ENCODE measurements at places on chromosomes 2 and 18.

GRCh38 chr2:28895189-28895893, 874 bp downstream of the WDR43 start:
- peak; percentile 14 for DNase-seq

GRCh38 chr2:230012267-230012884, 56.3 kb downstream of the SLC16A14 start:
- DNase-seq, result no peak

DNA sequence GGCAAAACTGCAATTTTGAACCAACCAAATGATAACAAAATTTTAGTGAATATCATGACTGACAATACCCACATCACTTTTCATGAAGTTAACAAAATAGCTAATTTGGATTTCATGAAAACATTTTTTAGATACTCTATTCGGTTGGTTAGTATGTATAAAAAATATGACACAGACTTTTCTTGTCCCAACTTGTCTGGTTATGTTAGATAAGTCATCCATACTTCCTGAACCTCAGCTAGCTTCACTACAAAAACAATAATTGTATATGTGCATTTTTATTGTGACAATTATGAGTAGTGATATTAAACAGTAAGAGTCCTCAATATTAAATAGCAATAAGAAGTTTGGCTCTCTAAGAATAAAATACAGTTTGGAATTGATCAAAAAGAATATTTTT, 408.1 kb upstream of the DSEL start:
- no peak for DNase-seq

GRCh38 chr2:23703583-23704385, 223.1 kb downstream of the ATAD2B start:
- DNase-seq, result no peak

- DNase-seq, result no peak
These were observed 13.1 kb downstream of the CCDC68 start for GRCh38 chr18:54946149-54946581.

- no peak for DNase-seq
These were observed 7.7 kb upstream of the TTC39C start for GRCh38 chr18:24006712-24007313.

DNA sequence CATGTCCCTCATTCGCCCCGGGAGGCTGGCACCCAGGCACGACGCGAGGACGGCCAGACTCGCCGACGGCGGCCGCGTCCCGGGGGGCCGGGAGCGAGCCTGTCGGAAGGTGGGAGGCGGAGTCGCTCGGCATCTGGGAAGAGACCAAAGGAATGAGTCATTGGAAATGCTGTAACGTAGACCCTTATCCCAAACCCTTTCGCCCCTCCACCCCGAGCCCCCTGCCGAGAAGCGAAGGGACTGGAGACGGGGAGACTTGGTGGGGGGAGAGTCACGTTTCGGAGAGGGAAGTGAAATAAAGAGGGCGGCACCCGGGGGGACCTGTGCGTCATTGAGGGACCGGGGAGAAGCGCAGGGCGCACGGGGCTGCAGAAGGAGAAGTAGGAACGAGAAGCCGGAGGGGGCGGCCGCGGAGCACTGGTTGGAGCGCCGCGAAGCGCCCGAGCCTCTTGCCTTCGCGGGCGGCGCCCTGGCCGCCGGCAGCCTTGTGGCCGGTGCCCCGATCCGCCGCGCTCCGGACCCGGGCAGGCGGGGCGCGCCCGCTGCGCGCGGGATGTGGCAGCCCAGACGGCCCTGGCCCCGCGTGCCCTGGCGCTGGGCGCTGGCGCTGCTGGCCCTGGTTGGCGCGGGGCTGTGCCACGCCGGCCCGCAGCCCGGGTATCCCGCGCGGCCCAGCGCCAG, at the start of gene EMILIN2:
Gene EMILIN2 (plus strand): TSS at position 371 of the 681 bp plus-strand sequence. CDS start 183 bp downstream, at position 554.
- DNase-seq, result peak; percentile 33

DNA sequence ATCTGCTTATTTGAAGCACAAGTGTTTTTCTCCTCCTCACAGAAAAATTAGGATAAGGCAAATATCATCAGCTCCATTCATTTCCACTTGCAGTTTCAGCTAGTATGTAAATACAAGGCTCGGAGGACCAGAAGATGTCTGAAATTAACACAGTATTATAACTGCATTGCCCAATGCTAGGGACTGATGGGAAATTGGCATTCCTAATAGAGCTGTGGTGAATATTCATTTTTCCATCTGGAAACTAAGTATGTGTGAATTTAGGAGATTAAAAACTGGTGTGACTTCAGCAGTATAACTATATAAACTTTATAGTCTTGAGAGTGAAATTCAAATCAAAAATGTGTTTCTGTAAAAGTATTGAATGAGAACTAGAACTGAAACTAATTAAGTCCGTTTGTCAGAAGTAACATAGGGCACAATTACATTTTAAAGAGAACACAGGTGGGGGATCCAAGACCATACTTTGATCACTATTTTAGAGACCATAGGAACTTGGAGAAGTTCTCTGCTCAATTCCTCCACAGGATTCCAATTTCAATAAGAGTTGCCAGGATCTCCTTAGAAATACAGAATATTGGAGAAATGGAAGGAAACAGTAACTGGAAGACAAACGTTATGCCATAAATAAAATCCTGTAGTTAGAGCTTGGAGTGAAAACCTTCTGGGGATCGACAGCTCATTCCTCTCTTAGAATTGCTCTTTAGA, 12.1 kb upstream of the ITGA6 start:
- no peak for DNase-seq

- DNase-seq, result no peak
These were observed 542.9 kb upstream of the DDX18 start for GRCh38 chr2:117271631-117272030.

DNA sequence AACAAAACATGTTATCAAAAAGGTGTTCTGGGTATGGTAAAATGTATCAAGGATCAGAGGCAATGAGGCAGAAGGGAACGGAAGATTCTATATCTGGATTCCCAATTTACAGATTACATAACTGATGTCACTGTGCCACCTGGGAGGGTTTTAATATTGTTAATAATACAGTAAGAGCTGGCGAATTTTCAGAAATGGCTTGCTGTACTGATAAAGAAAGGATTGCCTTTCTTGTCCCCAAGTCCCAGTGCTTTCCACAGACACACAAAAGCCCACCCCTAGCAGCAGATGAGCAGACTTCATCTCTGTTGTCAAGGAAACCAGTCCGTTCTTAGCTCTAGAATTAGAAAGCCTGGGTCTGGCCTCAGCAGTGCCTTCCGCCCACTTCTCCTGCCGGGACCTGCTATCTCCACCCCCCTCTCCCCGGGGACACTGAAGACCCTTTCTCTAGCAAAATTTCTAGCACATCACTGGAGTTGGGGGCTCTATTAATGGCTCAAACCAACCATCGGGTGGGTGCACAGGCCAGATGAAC, 34.3 kb downstream of the ADD2 start:
- no peak for DNase-seq

GRCh38 chr18:37438417-37439180, 127.0 kb downstream of the CELF4 start:
- DNase-seq, result no peak

- no peak for DNase-seq
These were observed 233.0 kb downstream of the TFCP2L1 start for GRCh38 chr2:121052023-121052422.

- DNase-seq, result no peak
These were observed 466.6 kb upstream of the TNP1 start for GRCh38 chr2:217326238-217327022.

- DNase-seq, result no peak
These were observed 71.5 kb downstream of the LYPD1 start for GRCh38 chr2:132598536-132598935.

- DNase-seq, result no peak
These were observed 65.5 kb downstream of the GREB1L start for GRCh38 chr18:21307578-21307977.

DNA sequence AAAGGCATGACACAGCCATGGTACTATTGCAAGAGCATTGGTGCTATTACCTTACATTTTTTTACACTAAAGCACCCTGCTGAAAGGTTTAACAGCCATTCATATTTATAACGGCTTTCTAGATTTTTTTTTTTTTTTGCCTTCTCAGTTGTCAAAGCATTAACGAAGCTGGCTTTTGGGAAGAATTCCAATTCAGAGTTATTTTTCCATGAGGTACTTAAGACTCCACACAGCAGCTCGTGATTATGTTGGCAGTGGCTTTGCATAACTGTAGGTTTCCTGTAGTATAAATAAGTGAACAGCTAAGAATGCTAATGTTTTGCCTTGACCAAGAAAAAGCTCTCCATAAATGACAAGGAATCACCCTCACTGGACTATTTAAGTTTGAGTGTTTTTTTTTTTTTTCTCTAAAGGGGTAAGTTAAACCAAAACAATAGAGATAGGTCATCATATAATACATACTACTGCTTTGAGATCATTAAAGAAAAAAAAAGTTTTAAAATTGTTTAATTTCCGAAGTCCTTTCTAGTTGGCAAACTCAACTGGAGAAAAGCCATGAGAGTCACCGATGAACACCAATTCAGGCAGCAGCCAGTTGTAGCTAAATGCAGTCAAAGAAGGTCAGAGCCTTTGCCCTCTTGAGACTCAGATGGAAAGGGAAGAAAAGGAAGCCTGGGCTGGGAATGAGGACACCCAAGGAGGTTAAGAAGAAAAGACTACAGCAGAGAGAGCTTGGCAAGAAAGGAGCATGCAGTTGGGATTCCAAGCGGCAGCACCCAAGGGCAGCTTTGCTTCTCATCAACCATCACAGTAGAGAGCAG, 187.4 kb upstream of the NCKAP5 start:
- DNase-seq, result no peak

DNA sequence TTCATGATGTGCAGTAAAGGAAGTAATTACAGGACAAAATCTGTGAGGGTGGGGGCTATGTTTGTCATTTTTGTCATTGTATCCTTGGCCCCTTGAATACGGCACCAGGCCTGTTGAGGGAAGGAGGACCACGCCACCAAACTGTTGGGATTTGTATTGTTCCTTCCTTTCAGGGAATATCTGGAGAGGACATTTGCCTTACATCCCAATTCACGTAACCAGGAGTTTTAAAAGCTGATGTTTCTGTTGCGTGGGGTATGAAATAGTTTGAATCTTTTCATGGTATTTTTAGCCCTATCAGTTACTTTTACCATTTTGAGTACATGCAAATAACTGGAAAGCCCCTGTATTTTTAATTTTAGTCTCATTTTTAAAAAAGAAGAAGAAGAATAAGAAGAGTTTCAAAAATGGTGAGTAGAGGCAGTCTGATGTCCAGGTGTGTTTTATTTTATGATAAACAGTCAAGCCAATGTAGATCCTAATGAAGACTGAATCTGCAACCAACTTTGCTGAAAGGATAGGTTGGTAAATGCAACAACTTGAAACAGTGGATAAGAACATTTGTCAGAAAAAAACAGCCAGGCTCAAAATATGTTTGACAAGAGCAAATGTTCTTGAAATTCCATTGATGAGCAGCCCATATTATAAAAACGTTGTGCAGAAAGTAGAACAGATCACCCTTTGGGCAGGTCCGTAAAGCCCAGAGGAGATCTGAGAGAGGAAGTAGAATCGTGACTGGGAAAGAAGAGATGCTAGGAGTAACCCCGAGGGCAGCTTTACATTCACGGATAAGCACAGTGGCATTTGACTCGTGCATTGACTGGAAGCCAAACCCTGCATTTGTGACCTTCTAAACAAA, 54.5 kb downstream of the RASGRP3 start:
- no peak for DNase-seq

- peak; percentile 55 for DNase-seq
These were observed 401.2 kb downstream of the GALR1 start for GRCh38 chr18:77650799-77651385.

DNA sequence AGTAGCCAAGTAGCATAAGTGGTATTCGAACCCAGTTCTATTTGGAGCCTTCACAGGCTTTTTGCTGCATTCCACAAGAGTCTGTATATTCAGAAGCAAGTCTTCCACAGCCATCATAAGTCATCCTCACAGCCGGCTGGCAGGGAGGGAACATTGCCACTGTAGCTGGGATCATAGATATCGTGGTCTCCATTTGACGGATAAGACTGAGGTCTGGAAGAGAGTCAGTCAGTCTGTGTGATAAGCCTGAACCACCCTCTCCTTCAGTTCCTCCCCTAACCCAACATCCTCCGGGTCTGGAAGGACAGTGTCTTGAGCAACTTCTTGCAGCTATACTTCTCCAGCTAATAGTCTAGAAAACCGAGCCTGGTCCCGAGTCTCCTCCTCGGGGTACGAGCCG, 17.0 kb upstream of the C1QL2 start:
- DNase-seq, result no peak

- peak; percentile 30 for DNase-seq
These were observed 82.9 kb downstream of the GRB14 start for GRCh38 chr2:164538240-164538866.

DNA sequence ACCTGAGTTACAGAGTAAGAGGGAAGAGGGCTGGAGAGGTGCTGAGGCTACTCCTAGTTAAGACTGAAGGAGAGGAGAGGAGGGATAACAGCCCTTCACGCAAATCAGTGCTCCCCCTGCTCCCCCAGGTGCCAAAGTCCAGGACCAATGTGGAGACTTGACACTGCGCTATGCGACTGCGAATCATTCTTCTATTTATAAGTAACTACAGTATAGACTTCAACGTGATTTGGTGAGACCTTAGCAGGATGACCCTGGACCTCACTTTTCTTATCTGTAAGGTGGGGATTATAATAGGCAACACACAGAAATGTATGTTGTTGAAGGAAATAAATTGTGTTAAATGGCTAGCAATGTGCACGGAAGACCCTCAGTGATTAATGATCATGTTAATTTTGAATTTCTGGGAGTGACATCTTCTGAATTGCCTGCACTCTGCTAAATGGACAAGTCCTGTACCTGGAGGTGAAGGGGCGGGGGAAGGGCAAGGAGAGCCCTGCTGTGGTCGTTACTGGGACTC, 11.0 kb downstream of the EN1 start:
- no peak for DNase-seq

DNA sequence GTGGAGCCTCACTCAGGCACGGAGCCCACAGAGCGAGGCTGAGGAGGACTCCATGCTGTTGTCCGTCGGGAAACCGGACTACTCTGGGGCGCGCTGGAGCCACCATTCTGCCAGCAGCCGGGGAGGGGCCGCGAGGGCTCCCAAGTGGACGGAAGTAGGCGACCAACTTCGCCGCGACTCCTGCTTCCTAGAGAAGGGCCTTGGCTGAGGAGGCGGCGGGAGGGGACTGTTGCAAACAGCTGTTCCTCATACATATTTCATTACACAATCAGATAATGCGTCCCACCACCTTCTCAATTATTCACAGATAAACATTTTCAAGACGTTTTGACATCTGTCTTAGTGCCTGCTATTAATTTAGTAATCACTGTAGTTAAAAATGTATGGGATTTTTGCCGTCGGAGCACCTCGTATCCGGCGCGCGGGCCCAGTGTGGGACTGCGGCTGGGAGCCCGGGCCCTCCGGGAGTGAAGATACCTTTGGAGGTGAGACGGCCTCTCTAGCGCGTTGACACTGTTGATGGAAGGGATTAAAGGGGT, 11.7 kb upstream of the SIX3 start:
- DNase-seq, result no peak

DNA sequence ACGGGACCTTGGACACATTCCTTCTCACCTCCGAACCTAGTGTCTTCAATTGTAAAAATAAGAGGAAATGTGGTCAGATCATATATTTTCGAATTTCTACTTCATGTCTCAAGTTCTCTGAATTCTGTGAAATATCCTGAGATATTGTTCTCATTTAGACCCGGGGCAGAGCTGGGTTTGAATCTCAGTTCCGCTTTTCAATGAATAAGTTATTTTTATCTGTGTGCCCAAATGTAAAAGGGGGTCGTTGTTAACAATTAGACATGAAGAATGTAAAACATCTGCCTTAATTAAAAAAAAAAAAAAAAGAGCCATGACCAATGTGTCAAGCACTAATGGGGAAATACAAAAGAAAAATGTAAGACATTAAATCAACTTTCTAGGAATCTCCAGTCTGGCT, 48.9 kb upstream of the BCL11A start:
- DNase-seq, result no peak

GRCh38 chr2:126358122-126358521, 297.8 kb upstream of the GYPC start:
- no peak for DNase-seq

GRCh38 chr2:213219816-213220215, 64.4 kb upstream of the SPAG16 start:
- no peak for DNase-seq
